NCI-H1105 (cell line): ENCODE measurements at places on chromosomes 2 and 18.

DNA sequence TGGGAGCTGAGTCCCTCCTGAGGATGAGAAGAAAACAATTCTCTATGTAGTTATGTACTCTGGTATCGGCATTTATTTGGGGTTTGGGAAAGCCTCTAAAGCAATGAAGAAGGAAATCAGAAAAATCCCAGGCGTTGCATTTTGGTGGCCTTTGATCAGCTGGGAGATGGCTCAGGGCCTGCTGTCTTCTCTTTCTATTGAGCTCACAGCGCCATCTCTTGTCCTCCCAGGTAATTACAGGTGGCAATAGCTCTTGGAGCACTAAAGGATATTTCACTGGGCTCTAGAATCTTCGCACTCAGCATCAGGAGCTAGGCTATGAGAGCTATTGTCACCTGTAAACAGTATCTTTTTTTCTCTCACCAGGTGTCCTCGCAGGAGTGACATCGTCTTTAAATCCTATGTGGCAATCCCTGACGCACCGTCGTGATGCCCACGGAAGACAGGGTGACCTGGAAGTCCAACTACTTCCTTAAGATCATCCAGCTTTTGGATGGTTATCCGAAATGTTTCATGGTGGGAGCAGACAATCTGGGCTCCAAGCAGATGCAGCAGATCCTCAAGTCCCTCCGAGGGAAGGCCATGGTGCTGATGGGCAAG is 76.1 kb upstream of the PMAIP1 start:
- peak; percentile 82 for DNase-seq

- no peak for DNase-seq
Observed at GRCh38 chr18:67510831-67511230, 5.7 kb downstream of the DSEL start.

DNA sequence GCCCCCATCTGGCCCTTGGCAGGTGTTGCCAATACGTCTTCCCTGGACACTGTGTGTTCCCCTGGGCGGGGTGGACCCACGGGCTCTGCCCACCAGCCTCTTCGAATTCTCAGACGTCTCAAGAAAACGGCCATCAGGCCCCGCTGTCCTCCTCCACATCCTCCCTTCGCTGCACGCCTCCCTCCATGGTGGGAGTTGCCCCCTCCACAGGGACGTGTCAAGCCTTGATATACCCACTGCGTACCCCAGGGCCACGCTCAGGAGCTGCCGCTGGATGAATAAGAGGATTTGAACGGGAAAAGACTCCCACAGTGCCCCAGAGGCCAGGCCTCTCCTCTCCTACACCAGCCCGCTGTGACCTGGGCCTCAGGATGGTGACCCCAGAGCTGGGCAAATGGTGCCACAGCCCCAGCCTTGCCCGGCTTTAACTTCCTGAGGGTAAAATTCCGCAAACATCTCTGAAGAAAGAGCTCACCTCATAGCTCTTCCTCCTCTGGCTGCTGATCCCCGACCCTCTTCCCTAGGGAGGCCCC is 399.3 kb upstream of the MYT1L start:
- DNase-seq, result no peak

GRCh38 chr2:227079726-227080125 is 84.3 kb downstream of the COL4A4 start:
- no peak for DNase-seq

DNA sequence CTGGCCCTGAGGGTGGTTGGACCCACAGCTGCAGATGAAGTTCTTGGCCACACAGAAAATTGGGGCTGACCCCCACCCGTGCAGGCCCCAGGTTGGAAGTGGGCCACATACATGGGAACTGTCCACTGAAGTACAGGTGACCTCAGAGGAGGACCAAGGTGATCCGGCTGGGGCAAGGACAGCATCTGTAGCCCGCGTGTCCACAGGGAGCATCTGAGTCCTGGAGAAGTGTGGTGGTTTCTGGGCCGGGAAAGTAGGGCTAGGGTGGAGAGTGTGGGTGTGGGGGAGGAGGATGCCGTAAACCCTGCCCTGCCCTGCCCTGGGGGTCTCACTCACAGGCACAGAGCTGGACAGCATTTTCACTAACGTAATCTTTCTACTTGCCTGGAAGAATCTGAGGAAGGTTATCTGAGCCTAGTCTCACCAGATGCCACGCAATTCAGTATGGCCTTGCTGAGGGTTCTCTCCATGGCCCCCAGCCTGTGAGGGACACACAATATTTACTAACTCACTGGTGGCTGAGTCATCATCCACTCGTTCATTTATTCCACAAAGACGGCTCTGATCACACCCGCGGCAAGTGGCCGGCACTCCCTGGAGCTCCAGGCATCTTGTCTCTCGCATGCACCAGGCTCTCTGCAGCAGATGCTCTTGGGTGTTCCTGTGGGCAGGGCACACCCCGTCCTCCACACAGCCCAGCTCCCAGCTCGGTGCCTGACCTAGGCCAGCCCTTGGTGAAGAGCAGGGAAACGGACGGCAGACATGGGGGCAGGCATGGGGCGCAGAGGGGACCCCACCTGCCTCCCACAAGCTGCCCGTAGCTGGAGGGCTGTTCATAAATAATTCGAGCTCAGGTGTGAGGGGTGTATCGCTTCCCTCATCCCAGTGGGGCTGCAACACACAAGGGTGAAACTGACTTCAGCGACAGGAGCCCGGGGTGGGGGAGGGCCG is 51.2 kb downstream of the INHBB start:
- no peak for DNase-seq

- DNase-seq, result no peak
Observed at GRCh38 chr2:168165397-168165796, 82.0 kb downstream of the STK39 start.

GRCh38 chr18:50313873-50314460 is 26.5 kb upstream of the CXXC1 start:
- DNase-seq, result no peak
